ENCODE measurements at places on chromosomes 7 and 10. TPM values are rescaled to one million over a fixed set of nuclear protein-coding genes. Genes with fewer than 3 reads are reported as not detected.

The ITGA8 gene
- total RNA-seq = 2.2 TPM

The FAM131B gene
- 6.2 TPM for total RNA-seq

The CNTNAP2 gene
- 4.2 TPM for total RNA-seq

The PNLIP gene
- total RNA-seq = not detected

The PAX4 gene
- 0.96 TPM for total RNA-seq

The MCM7 gene
- 65.5 TPM for total RNA-seq

The BEND7 gene
- 17.1 TPM for total RNA-seq

The SPDYE2 gene
- not detected for total RNA-seq

The SRI gene
- total RNA-seq = 809 TPM

The GPRIN2 gene
- total RNA-seq = 17.2 TPM

The NEURL1 gene
- 68.7 TPM for total RNA-seq

The SUGCT gene
- total RNA-seq = 10.1 TPM

The DNAJC1 gene
- total RNA-seq = 26.3 TPM

The GLI3 gene
- 3.0 TPM for total RNA-seq

The TRPV5 gene
- total RNA-seq = not detected

The ADRB1 gene
- total RNA-seq = 1.5 TPM

The UPK3BL1 gene
- total RNA-seq = 10.7 TPM

The PRRT4 gene
- 0.43 TPM for total RNA-seq

The CNNM1 gene
- 0.24 TPM for total RNA-seq

The ABCC2 gene
- total RNA-seq = 1.6 TPM

The IL6 gene
- total RNA-seq = 0.53 TPM

The OLAH gene
- total RNA-seq = 0.16 TPM

The HOXA2 gene
- total RNA-seq = 3.2 TPM

The RSPH10B2 gene
- total RNA-seq = not detected

The ARF5 gene
- 141 TPM for total RNA-seq

The DUSP5 gene
- 40.1 TPM for total RNA-seq

The FRAT2 gene
- total RNA-seq = 42.5 TPM

The IDI2 gene
- total RNA-seq = not detected

The RTKN2 gene
- total RNA-seq = 0.70 TPM

The PDK4 gene
- 50.6 TPM for total RNA-seq

The AKR1D1 gene
- total RNA-seq = not detected

The HMX3 gene
- not detected for total RNA-seq

The ERVW-1 gene
- not detected for total RNA-seq

The FOXI2 gene
- 0.12 TPM for total RNA-seq

The IL2RA gene
- total RNA-seq = 1.2 TPM

The UMAD1 gene
- 18.5 TPM for total RNA-seq

The HHEX gene
- total RNA-seq = 3.5 TPM

The KCND2 gene
- 0.98 TPM for total RNA-seq

The CDK1 gene
- total RNA-seq = 21.2 TPM

The MRLN gene
- total RNA-seq = not detected

The FAM171A1 gene
- 50.4 TPM for total RNA-seq

The MYPN gene
- 1.8 TPM for total RNA-seq

The SVIL gene
- 67.6 TPM for total RNA-seq

The PTPRZ1 gene
- total RNA-seq = 0.49 TPM

The ASB4 gene
- not detected for total RNA-seq

The CDK14 gene
- 5.4 TPM for total RNA-seq

The AKR1C8 gene
- total RNA-seq = not detected
